Neural crest cell (in vitro differentiated cells): ENCODE measurements at places on chromosomes 12 and 14. TPM values are rescaled to one million over a fixed set of nuclear protein-coding genes. Genes with fewer than 3 reads are reported as not detected.

The GPD1 gene
- 0.16 and 0.49 TPM in 2 replicates for total RNA-seq

GRCh38 chr12:71392521-71393145 lies 47.0 kb upstream of the LGR5 start:
- H3K36me3 ChIP-seq = no peaks in the 10 kb centered on the region
- no peak overlapping the region for H3K4me3 ChIP-seq
- no peak overlapping the region for H3K27ac ChIP-seq

GRCh38 chr14:70755655-70756054 lies 53.7 kb downstream of the MAP3K9 start:
- DNase-seq = no peak
- no peak overlapping the region for H3K27ac ChIP-seq
- H3K4me1 ChIP-seq = no peaks in the 10 kb centered on the region
- H3K27me3 ChIP-seq = no peaks in the 10 kb centered on the region
- H3K36me3 ChIP-seq = peaks cover 5% of the 10 kb centered on the region

DNA sequence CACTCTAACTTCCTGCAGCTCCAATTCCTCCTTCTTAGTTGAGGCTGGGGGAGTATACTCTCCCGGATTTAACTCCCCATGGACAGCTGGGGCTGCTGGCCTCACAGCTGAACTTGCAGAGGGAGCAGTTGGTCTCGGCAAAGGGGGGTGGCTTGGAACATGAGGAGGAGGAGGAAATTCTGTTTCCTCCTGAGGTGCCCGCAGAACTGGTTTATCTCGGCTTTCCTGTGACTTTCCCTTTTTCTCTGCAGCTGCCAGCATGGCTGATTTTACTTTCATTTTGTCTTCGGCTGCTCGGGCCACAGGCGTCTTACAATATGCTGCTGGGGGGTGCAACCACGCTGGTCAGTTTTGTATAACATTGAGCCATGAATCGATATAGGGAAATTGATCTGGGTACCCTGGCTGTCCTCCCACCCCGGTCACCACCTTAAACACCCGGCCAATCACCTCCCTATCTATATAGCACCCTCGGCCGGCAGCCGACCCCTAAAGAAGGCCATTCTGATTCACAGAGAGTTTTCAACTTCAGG lies 1317.6 kb downstream of the TMEM121 start:
- no peak overlapping the region for H3K27ac ChIP-seq
- no peaks in the 10 kb centered on the region for H3K27me3 ChIP-seq
- H3K36me3 ChIP-seq = peaks cover 10% of the 10 kb centered on the region

GRCh38 chr12:7832059-7832696 lies 40.5 kb downstream of the SLC2A14 start:
- no peaks in the 10 kb centered on the region for H3K27me3 ChIP-seq
- H3K4me1 ChIP-seq = no peaks in the 10 kb centered on the region
- peak; percentile 12 for DNase-seq
- no peak overlapping the region for H3K4me3 ChIP-seq
- H3K27ac ChIP-seq = no peak overlapping the region

- H3K27me3 ChIP-seq = peaks cover 31% of the 10 kb centered on the region
- DNase-seq = no peak
- H3K27ac ChIP-seq = no peak overlapping the region
- H3K4me1 ChIP-seq = peaks cover 31% of the 10 kb centered on the region
These were observed 3.3 kb downstream of the FAR2 start for GRCh38 chr12:29152223-29152868.

DNA sequence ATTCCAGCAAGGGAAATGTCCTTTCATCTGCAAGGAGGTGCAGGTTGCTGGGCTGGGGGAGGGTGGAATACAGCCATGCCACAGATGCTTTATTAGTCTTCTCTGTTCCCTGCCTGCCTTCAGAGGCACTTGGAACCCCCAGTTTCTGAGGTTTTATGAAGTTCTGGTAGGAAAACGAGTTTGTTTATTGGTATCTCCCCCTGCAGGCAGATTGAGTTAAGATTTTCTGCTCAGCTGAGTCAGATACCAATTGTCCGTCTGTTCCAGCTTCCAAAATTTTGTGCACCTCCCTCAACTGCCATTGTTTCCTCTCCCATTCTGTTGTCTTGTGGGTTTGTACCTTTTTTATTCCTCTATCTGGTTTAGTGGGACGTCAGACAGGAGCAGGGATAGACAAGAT lies 155.6 kb downstream of the ETV6 start:
- H3K27me3 ChIP-seq = no peaks in the 10 kb centered on the region
- no peak overlapping the region for H3K4me3 ChIP-seq
- H3K27ac ChIP-seq = no peak overlapping the region
- H3K36me3 ChIP-seq = peaks cover 8% of the 10 kb centered on the region
- no peak for DNase-seq

- no peaks in the 10 kb centered on the region for H3K36me3 ChIP-seq
- no peak overlapping the region for H3K4me3 ChIP-seq
- no peaks in the 10 kb centered on the region for H3K27me3 ChIP-seq
- no peak overlapping the region for H3K27ac ChIP-seq
These were observed 314.3 kb downstream of the C12orf75 start for GRCh38 chr12:105644770-105645169.

The CAPS2 gene
- total RNA-seq = 6.6 and 7.3 TPM in 2 replicates
